ENCODE measurements at places on chromosomes 4 and X. TPM values are rescaled to one million over a fixed set of nuclear protein-coding genes. Genes with fewer than 3 reads are reported as not detected.

FAM156A gene
- 8.2 TPM for polyA plus RNA-seq

ARMCX1 gene
- polyA plus RNA-seq = 31.2 TPM

RIPPLY1 gene
- not detected for polyA plus RNA-seq

GJB1 gene
- 0.11 TPM for polyA plus RNA-seq

FAT4 gene
- polyA plus RNA-seq = 2.8 TPM

PRR32 gene
- polyA plus RNA-seq = 2.3 TPM

ARR3 gene
- polyA plus RNA-seq = not detected

PAGE4 gene
- polyA plus RNA-seq = not detected

IGSF1 gene
- polyA plus RNA-seq = 4.6 TPM

GAGE12F gene
- not detected for polyA plus RNA-seq

TMEM35A gene
- 0.66 TPM for polyA plus RNA-seq

UGT2B15 gene
- not detected for polyA plus RNA-seq

GYPE gene
- 1.1 TPM for polyA plus RNA-seq

ANOS1 gene
- 1.8 TPM for polyA plus RNA-seq

KLF8 gene
- 5.2 TPM for polyA plus RNA-seq

PNMA3 gene
- polyA plus RNA-seq = 3.2 TPM

DGAT2L6 gene
- polyA plus RNA-seq = not detected

PPP1R3F gene
- 23.5 TPM for polyA plus RNA-seq

MGAT4D gene
- not detected for polyA plus RNA-seq

CSAG3 gene
- polyA plus RNA-seq = not detected

CSAG2 gene
- not detected for polyA plus RNA-seq

GLUD2 gene
- 0.41 TPM for polyA plus RNA-seq

USP27X gene
- 2.6 TPM for polyA plus RNA-seq

CT45A10 gene
- polyA plus RNA-seq = not detected

SMIM31 gene
- polyA plus RNA-seq = not detected

CXCL13 gene
- not detected for polyA plus RNA-seq

BLTP1 gene
- 14.6 TPM for polyA plus RNA-seq

POF1B gene
- polyA plus RNA-seq = 6.9 TPM

TMEM47 gene
- polyA plus RNA-seq = 29.4 TPM

HMGB2 gene
- 98.3 TPM for polyA plus RNA-seq

MAGT1 gene
- 31.1 TPM for polyA plus RNA-seq

MAGEH1 gene
- 22.1 TPM for polyA plus RNA-seq

S100G gene
- not detected for polyA plus RNA-seq

SPON2 gene
- 9.6 TPM for polyA plus RNA-seq

BEX1 gene
- 25.8 TPM for polyA plus RNA-seq

TREX2 gene
- 0.48 TPM for polyA plus RNA-seq

ZCCHC18 gene
- polyA plus RNA-seq = 0.70 TPM
